Germinal center (tissue), 1 donor: ENCODE measurements at places on chromosomes 11 and 22.

DNA sequence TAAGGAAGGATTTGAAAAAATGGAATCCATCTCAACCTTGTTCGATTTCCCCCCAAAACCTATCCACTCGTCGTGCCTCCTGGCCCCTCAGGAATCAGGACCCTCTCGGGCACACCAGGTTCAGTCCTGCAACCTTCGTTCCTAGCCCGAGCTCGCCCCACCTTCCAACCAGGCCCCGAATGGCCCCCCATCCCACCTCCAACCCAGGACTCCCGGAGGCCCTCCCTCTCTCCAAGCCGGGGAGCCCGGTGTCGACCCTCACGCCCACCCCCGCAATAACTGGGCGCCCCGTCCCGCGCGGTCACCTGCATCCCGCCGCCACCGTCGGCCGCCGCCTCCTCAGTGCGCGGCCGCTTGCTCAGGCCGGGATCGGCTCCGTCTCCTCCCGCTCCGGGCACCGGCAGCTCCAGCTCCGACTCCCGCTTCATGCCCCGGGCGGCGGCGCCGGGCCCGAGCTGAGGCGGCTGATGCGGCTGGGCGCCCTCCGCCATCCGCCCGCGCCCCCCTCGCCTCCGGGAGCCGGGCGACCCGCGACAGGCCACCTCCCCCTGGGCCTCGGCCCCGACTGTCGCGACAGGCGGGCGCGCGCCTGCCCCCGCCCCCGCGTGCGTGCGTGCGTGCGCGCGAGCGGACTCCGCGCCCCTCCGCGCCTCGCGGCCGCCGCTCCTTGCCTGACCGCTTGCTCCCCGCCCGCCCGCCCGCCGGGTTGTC lies 534 bp downstream of the RBFOX2 start:
- DNase-seq: no peak

DNA sequence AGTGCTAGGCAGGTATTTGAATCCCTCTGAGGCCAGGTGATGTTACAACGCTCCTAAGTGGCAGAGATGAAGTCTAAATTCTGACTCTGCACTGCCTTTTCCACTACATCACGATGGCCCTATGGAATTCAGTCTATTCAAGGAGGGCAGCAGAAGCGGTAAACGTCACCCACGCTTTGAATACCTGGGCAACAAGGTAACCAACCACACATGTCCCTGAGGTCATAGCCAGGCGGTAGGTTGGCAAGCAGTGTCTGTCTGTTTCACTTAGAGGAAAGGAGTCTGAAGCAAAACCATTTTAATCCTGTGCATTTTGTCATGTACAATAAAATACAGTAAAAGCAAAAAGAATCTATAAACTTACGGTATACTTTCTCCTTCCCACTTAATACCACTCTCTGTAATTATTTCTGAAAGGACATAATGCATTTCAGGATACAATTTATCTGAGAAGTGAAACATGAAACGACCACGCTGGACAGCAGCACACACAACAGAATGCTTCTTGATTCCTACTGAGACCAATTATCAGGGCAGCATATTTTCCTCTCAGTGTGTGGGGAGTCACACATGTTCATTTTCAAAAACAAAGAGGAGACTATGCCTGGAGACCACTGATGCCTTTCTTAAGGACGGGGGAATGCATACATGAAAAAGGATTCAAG lies 51.3 kb downstream of the PRDM10 start:
- no peak for DNase-seq

GRCh38 chr11:19592842-19593241 lies 119.8 kb upstream of the NAV2 start:
- DNase-seq: no peak

DNA sequence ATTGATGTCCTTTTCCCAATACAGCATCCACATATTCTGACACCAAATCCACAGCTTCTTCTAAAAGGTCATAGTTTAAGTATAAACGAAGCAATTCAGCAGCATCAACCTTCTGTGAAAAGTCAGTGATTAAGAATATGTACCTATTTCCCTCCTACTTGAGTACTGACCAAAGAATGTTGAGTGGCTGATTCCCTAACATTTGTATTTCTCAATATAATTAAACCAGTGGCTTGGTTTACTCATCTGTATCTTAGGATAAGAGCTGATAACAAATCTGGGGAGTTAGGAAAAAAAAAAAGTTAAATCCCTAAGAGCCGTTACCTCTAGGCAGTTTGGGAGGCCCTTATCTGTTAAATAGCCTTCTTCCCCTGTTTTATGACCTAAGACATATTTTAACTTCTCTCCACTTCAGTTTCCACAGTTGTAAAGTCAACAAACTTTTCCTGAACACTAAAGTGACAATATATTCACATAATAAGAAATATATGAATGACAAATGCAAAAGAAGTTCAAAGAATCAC lies 16.0 kb upstream of the FNBP4 start:
- DNase-seq: no peak

DNA sequence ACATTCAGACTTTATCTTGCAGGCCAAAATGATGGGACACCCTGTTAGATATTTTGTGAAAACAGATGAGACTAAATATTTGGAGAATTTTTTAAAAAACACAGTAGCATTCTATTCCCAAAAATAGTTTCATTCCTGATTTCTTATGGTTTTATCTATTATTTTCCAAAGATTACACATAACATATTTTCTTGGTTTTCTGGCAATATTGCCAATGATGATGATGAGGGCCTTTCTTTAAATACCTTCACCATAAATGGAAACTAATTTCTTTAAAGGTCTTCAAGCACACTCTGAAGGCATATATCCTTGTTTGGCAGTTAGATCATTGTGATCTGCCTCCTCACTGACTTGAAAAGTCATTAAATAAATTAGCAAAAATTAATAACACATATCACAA lies 522.3 kb upstream of the LUZP2 start:
- no peak for DNase-seq

GRCh38 chr22:48535868-48536540 lies 1291.7 kb downstream of the BRD1 start:
- no peak for DNase-seq

DNA sequence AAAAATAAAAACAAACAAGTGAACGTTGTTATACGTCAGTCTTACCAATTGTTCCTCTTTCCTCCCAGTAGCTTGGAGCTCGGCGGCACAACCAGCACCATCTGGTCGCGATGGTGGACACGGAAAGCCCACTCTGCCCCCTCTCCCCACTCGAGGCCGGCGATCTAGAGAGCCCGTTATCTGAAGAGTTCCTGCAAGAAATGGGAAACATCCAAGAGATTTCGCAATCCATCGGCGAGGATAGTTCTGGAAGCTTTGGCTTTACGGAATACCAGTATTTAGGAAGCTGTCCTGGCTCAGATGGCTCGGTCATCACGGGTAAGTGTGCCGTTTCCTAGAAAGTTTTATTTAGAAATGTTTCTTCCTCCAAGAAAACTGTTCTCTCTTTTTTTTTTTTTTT lies 47.9 kb downstream of the PPARA start:
- no peak for DNase-seq

DNA sequence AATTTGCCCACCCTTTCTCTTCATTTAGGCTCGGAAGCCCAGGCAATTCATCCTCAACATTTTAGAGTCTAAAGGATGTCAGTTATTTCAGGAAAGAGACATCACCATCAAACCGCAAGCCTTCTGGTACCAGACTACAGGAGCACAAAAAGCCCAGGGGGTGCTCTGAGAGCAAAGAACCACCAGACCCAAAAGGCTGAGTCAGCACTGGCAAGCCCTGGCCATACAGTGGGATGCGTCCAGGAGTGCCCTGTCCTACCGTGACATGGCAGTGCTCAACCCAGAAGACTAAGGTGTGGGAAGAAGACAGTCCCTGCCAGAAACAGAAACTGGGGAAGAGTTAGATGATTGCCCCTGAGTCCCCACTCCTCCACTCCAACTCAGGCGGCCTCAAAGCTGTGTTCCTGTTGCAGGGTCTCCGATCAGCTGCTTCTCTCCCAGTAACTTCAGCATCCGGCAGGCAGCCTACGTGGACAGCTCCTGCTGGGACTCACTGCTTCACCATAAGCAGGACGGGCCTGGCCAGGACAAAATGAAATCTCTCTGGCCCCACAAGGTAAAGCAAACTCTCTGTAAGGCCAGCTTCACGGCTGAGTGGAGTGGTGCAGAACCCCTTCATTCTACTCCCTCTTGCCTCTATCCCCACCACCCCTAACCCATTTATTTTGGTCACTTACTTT lies 1.5 kb downstream of the PANX3 start:
- DNase-seq: no peak

GRCh38 chr22:44404341-44405020 lies 91.7 kb upstream of the SHISAL1 start:
- DNase-seq: no peak

DNA sequence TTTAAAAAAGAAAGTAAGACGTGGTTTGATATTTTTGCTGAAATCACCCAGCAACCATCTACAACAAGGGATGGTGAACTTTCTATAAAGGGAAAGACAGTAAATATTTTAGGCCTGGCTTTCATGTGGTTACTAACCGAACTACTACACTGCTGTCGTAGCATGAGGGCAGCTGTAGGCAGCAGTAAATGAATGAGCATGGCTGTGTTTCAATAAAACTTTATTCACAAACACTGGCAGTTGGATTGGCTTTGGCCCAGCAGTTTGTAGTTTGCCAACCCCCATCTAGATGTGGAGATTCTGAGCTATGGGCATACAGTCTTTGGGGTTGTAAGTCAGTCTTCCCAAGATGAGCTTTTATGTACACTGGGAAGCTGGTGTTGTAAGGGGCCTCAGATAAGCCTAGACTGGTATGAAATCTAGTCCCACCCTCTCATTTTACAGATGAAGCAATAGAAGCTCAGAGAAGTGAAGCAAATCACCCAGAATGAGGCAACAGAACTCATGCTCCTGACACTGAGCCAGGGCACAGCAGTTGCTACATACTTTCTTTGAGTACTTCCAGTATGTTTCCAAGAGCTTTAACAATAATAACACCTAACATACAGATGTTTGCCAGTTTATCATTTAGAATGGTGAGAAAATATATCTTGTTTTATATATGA lies 204.4 kb downstream of the ADAMTS15 start:
- no peak for DNase-seq

DNA sequence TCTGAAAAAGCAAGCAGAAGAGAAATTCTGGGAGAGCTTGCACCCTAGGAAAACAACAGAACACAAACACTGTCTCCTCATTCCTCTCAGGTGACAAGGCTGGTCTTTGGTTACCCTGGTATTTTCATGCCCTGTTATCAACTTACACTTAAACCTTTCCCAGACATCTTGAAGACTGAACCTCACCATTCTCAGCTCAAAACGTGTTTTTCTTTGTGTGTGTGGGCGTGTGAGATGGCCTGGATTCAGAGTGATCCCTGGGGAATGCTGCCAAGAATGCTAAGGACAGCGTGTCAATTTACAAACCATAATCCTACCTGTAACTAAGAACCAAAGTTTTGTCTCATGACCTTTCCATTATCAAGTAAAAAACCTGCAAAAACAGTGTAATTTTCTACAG lies 33.3 kb downstream of the ELF5 start:
- no peak for DNase-seq

DNA sequence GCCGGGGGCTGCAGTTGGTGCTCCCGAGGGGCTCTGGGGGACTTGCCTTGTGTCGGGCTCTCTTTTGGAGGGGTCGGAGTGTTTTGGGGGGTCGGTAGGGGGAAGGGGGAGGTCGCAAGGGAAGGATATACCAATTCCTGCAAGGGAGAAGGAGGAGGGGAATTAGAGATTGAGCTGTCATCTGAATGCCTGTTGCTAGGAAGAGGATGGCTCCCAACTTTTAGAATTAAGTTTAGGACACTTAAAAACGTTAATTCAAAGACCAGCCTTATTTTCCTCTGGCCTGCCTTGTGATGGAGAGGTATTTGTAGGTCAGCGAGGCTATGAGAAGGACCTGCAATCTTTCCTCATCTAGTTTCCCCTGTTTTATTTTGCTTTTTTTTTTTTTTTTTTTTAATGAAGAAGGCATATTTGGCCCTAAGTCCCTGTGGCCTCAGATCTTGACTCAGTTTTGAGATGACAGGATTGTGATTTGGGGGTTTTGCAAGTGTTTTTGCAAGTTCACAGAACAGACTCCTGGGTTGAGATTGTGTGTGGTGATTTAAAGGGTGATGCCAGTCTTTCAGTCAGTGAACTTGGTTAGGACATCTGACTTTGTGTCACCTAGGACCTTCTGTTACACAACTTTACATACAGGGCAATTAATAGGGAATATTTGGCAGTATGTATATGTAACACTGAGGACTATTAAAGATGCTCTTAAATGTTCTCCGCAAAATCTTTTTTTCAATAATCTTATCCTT lies 672 bp downstream of the TMEM135 start:
- no peak for DNase-seq

DNA sequence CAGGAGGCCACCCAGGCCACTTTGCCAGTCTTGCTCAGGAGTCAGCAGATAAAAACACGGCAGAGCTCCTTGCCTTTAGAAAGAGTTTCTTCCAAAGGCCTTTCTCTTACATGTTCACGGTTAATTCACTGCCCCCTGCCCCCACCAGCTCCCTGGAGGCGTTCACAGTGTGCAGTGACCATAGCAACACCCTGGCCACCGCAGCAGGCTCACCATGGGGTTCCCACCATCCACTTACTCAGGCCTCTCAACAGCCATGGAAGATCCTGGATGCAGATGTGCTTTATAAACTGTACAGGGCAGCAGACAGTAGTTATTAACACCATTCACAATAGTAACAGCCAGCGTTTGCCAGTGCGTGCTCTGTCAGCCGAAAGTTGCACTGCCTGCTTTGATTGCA lies 10.6 kb upstream of the MYO7A start:
- DNase-seq: no peak

DNA sequence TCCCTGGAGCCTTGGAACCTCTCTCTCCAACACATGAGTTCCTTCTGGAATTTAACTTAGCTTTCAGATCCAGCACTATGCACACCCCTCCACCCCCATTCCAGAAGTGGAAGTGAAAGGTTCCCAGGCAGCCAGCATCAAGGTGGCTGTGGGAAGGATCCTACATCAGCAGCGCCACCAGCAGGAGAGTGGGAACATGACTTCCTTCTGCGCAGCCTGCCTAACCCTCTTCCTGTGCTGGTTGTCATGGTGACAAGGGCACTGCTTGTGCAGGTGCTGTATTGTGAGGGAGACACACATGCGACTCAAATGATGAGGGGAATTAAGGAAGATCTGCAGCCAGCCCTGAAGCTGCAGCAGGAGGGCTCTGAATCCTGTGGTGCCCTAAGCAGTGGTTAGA lies 904.5 kb upstream of the API5 start:
- DNase-seq: no peak

DNA sequence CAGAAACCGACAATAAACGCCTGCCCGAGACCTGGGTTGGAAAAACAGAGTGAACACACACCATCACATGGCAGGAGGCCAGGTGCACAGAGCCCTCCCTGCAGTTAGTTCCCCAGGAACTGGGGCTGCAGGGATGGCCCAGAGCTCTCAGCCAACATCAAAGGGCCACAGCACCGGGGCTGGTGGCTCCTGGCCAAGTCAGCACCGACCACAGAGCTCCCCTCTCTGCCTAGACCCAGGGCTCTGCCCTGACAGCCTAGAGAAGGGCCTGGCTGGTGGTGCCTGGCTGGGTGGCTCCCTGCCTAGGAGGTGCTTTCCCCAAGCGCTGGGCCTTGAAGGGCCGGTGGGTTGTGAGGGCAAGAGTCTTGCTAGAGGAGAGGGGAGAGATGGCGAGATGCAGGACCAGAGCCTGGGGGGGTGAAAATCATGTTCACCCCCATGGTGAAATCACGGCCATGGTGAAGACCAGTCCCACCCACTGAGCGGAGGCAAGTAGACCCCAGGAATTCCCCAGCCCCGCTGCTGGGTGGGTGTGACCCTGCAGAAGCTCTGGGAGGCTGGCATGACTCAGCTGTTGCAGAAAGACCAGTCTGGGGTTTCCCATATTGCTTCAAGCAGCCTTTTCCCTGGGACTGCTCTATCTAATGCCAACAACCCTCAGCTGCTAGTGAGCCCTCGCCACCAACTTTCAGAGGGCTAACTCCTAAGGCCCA lies 7.2 kb upstream of the BID start:
- DNase-seq: no peak
